ENCODE measurements at places on chromosomes 2 and 18.

- no peak for DNase-seq
Observed at GRCh38 chr2:83596592-83597282, 862.3 kb downstream of the SUCLG1 start.

GRCh38 chr2:2698182-2699120 lies 367.4 kb upstream of the MYT1L start:
- no peak for DNase-seq

DNA sequence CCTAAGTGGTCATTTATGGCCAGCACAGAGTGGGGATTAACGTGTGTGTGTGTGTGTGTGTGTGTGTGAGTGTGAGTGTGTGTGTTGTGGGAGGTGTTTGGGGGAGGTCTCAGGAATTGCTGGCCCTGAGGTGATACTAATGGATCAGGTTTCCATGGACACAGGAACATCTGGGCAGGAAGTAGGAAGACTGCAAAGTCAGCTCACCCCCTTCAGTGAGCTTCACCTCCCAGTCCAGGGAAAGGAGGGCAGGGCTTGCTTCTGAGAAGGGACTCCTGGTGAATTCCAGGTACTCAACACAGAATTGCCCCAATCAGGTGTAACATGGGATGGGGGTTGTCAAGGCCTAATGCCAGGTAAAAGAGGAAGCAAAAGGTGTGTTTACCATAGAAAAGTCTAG lies 30.3 kb upstream of the IL1R1 start:
- no peak for DNase-seq

GRCh38 chr18:80143881-80144280 lies 34.8 kb downstream of the ADNP2 start:
- no peak for DNase-seq

- DNase-seq, result no peak
Observed at GRCh38 chr2:132741754-132742153, 71.7 kb upstream of the LYPD1 start.

GRCh38 chr2:142791335-142791734 lies 86.1 kb upstream of the KYNU start:
- DNase-seq, result no peak

- DNase-seq, result no peak
Observed at GRCh38 chr2:217054791-217055190, 194.9 kb upstream of the TNP1 start.

GRCh38 chr2:70511971-70512729 lies 41.5 kb downstream of the TGFA start:
- no peak for DNase-seq

- no peak for DNase-seq
Observed at GRCh38 chr18:56257205-56257604, 381.2 kb downstream of the TXNL1 start.

- DNase-seq, result no peak
Observed at GRCh38 chr2:159432610-159433009, 146.1 kb upstream of the WDSUB1 start.

GRCh38 chr2:68935471-68935870 lies 17.2 kb downstream of the GKN2 start:
- DNase-seq, result no peak

DNA sequence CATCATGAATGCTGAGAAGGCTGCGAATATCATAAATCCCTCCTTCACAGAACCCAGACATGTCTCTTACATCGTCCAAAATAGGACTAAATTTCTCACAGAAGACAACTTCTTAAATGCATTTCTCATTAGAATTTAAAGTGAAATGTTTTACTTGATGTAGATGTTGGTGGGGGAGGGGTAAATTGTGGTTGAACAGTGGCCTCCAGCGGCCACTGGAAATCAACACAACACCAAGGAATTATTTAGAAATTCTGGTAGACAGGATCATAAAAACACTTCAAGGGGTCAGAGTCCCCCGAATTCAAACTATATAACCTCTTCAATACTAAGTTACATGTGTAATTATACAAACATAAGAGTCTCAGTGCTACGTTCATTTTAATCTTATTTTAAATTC lies 135.9 kb downstream of the ABCA12 start:
- peak; percentile 2 for DNase-seq

- DNase-seq, result no peak
Observed at GRCh38 chr2:224009605-224010315, 29.3 kb downstream of the SERPINE2 start.

GRCh38 chr2:111663471-111664274 lies 220.3 kb downstream of the ANAPC1 start:
- DNase-seq, result no peak

GRCh38 chr2:151029406-151030157 lies 232.1 kb downstream of the RBM43 start:
- DNase-seq, result no peak

GRCh38 chr2:64992990-64993389 lies 3.8 kb downstream of the SLC1A4 start:
- no peak for DNase-seq

DNA sequence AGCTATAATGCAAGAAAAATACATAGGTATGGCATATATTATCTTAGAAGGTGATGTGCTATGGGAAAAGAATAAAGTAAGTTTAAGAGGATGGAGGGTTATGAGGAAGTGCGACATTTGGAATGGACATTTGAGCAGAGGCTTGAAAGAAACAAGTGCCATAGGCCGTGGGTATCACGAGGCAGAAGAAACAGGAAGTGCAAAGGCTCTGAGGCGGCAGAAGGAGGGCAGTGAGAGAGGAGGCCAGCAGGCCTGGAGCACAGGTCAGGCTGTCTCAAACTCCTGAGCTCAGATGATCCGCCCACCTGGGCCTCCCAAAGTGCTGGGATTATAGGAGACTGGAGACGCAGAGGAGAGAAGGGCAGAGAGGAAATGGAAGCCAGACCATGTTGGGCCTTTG lies 40.7 kb upstream of the EPHA4 start:
- DNase-seq, result no peak

GRCh38 chr2:45332567-45332966 lies 278.5 kb downstream of the SRBD1 start:
- no peak for DNase-seq

DNA sequence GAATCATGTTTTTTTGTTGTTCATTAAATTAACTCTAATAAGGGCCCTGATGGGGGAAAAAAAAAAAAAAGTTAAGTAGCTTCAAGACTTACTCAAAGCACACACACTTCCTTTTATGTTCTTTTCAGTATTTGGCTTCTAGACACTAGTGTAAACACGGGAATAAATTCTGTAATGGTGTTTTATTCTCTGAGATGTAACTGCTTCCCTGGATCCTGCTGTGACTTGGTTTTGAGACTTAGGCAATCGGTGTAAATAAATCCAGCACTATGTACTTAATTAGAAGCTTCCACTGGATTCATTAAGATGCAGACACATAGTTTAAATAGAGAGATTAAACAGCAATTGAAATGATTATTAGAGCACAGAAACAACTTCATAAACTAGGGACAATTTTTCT lies 26.1 kb upstream of the AP1S3 start:
- no peak for DNase-seq

DNA sequence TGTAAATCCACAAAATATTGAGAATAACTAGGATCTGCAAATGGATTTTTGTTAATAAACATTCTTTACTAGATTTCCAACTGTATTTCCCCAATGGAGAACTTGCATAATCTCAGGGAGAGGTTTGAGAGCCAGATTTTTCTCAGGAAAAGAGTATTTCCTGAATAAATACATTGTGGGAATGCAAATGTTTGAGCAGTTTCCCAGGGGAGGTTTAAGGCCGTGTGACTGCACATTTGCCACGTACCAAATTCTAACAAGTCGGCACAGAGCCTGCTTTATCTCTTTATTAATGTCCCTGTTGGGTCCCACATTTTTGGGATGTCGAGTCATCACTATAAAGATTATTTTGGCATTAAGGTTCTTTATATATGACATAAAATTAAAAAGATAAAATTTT lies 27.0 kb downstream of the TFPI start:
- no peak for DNase-seq

GRCh38 chr2:112597537-112598322 lies 13.3 kb downstream of the CHCHD5 start:
- DNase-seq, result no peak

- DNase-seq, result no peak
Observed at GRCh38 chr18:59744271-59744721, 47.1 kb upstream of the CCBE1 start.

DNA sequence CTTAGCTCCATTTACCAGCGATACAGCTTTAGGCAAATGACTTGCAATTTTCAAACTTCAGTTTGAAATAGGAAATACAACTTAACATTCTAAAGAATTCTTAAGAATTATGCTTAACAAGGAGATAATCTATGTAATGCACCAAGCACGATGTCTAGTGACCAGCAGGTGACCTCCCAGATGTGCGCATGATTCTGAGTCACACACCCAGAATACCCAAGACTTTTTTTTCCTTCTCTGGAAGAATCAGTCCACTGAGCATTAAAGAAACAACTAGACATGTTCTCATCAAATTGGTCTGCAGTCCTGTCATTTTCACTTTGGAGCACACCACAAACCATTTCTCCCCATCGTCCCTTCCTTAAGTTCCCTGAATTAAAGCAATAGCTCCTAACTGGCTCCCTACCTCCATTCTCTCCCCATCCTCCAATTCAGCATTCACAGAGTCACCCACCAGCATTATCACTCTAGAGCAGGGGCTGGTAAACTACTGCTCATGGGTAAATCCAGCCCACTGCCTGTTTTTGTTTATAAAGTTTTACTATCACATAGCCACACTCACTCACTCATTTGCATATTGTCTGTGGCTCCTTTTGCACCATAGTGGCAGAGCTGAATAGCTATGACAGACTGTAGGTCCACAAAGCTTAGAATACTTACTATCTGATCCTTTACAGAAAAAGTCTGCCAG lies 13.2 kb downstream of the EVA1A start:
- no peak for DNase-seq

DNA sequence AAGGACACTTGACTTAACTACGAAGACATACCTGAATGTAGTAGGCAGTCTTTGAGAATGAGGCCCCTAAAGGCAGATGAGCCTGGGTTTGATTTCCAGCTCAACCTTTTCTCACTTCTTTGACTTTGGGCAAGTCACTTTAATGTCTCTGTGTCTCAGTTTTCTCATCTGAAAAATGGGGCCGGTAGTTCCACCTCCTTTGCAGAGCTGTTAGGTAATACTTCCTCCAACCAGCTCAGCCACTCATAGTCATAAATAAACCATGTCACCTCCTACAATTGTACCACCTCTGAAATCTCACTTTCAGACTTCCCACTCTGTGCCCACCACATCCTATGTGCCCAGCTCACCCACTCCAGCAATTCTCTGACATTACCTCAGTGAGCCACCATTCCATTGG lies 10.4 kb downstream of the ARHGAP25 start:
- DNase-seq, result no peak

GRCh38 chr2:162333968-162334367 lies 10.0 kb upstream of the GCA start:
- peak; percentile 34 for DNase-seq
